ENCODE measurements at places on chromosomes 3 and 15.

DNA sequence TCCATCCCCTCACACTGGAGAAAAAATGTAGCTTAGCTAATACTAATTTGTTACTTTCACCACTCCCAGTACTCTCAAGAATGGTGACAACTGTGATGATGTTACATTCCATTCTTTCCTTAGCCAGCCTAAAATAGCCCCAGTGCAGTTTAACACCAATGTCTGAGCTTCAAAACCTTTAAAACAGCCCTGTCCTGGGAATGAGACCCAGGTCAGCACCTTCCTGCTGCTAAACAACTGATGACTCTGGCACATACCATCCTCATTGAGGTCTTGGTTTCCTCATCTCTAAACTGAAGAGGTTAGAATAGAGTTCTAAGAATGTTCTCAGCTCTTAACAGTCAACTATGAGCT, 3.8 kb downstream of the SCAMP2 start:
- no peak for DNase-seq

DNA sequence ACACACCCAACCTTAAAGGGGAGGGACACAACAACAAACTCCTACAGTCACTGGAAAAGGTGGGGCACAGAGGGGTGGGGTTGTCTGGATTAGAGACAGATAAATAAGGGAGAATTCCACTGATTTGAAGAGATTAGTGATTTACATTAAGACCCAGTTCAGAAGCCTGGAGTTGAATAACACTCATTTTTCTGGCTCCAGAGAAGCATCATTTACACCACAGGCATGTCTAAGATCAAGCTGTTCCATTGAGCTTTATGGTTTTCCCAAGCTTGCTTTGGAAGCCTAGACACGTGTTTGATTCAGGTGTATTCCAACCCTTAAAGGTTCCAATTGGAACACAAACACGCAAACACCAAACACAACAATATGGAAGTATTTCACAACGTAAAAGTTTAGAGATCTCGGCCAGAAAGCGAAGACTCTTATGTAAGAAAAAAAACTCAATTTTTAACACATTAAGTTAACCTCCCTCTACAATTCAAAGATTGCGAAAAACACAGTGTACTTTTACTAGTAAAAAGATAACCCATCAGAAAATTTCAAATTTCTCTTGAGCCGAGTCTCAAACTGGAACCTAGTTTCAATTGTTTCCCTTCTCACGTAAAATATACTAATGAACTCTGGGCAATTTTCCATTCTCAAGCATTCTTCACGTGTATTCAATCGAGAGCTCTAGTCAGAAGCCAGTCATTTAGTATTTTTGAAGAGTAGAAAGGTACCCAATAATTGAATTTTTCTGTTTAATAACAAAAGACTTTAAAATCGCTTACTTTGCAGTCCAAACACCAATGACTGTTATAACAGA, 2.1 kb downstream of the TRA2B start:
- no peak for DNase-seq

DNA sequence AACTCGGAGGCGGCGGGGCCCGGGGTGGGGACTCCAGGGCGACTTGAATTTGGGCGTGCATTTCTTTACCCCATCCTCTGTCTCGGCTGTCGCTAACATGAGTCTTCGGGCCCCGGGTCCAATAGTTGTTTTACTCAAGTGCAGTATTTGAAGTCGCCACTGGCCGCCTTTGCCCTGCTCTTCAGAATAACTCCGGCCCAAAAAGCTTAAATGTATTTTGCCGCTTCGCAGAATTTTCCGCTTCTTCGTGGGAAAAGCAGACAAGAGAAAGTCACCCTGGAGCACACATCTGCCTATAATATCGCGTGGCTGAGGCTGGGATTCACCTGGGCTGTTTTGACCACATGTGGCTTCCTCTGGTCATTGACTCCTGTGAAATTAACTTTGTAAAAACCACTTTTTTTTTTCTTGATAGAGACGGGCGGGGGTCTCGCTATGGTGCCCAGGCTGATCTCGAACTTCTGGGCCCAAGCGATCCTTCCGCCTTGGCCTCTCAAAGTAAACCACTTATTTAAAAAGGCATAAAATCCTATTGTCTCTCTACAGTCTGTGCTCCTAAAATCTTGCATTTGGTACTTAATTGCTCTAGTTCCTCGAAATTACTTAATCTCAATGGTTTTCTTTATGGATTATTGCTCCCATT, 676 bp downstream of the CNOT10 start:
- DNase-seq = no peak

DNA sequence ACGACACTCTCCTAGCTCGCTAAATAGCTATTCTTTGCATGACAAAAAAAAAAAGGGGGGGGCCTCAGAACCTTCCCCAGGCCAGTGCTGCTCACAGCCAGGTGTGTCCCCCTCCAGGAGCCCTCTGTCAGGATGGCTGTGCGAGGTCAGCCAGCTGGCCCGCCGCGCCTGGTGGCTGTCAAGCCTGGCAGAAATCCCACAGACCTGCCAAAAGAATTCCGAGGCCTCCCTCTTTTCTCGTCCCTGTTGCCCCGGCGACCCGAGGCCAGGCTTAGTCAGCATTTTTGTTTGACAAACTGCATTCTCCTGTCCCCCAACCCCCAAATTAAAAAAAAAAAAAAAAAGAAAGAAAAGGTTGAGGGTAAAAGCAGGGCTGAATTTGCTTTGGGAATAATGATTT, 61.9 kb downstream of the TM4SF4 start:
- DNase-seq = peak; percentile 23

- DNase-seq = no peak
These were observed 143.9 kb downstream of the LSAMP start for GRCh38 chr3:116301422-116301821.

GRCh38 chr3:144018776-144019175, 47.2 kb downstream of the DIPK2A start:
- DNase-seq = no peak

DNA sequence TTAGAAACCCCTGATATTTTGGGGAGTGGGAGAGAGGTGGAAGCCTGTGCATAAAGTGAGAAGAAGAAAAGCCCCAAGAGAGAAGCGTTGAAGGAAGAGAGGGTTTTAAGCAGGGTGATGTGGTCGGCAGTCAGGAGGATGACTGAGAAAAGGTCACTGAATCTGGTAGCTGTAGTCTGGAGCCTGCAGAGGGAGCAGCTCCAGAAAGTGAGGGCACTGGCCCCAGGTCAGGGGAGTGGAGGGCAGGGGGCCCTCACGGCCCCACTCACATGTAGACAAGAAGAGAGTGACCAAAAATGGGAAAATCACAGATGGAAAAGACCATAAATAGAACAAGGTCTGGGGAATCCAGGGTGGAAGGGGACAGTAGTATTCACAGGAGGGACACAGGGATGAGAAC, 105.5 kb downstream of the RYK start:
- no peak for DNase-seq

GRCh38 chr3:178022599-178022998, 513.6 kb upstream of the KCNMB2 start:
- no peak for DNase-seq

- DNase-seq = no peak
These were observed 2.2 kb downstream of the POLG start for GRCh38 chr15:89332446-89332845.

DNA sequence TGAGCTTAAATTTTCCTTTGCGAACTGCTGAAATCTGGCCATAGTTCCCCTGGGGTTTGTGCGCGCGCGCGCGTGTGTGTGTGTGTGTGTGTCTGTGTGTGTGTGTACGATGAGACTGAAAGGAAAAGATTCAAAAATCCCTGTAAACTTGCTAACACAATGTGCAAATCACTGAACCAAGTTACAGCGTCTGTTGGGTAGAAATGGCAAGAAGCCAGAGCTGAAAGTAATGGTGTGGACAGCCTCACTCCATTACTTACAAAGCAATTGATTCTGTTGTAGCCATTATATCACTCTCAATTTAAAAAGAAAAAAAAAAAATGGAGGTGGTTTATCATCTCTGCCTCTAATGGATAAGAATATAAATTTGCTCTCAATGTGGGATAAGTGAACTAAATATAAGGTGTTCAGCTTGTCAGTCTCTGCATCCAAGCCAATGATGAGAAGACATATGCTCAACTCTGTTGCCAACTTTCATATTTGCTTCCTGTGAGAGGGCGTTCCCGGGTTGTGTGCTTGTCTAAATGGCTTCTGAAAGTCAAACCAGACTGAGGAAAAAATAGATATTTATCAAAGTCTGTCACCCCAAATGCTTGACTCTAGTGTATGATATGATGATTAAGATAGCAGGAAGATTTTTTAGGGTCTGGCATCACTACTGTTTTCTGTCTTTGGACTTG, 422.2 kb downstream of the ZNF385D start:
- no peak for DNase-seq
